ENCODE measurements at places on chromosomes 16 and 17. TPM values are rescaled to one million over a fixed set of nuclear protein-coding genes. Genes with fewer than 3 reads are reported as not detected.
A peak's percentile ranks its signal among the peaks of the same experiment; 100 is the strongest.

The MT1X gene
- total RNA-seq, result 5.7 TPM

- no peak for DNase-seq
Measured at GRCh38 chr17:31691251-31691905, 167.7 kb downstream of the COPRS start.

- no peak for DNase-seq
Measured at GRCh38 chr16:86042996-86043725, 144.2 kb downstream of the IRF8 start.

DNA sequence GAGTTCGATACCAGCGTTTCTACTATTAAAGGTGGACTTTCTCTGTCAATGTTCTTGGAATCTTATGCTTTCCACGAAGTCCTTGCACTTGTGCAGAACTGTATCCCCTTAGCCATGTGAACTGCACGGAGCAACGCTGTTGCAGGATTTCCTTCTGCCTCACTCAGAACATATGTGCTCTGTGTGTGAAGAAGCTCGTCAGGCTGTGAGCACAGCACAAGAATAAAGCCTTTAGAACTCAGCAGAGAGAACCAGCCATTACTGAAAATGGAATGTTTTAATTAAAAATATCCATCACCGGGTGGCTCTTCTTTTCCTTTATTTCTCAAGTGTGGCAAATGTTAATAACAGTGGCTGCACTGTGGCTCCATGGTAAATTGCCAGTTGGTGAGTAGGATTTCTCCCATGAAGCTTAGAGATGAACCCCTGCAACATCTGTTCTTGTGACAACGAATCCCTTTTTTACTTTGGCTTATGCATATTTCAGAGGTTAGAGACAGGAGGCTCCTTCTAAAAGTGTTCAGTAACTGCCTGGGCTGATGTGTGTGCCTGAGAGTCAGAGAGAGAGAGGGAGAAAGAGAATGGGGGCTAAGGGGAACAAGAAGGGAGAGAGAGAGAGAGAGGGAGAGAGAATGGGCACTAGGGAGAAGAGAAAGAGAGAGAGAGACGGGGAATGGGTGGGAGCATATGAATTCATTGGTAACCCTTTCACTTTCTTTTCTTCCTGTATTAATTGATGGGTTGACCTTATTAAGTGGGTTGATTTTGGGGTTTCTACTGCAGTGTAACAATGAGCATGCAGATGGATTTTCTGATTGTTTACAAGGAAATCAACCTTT is 50.0 kb downstream of the RPTOR start:
- no peak for DNase-seq

- no peak for DNase-seq
Measured at GRCh38 chr16:68070806-68071517, 14.2 kb upstream of the NFATC3 start.

- DNase-seq, result no peak
Measured at GRCh38 chr17:34485999-34486398, 93.4 kb upstream of the TMEM132E start.

DNA sequence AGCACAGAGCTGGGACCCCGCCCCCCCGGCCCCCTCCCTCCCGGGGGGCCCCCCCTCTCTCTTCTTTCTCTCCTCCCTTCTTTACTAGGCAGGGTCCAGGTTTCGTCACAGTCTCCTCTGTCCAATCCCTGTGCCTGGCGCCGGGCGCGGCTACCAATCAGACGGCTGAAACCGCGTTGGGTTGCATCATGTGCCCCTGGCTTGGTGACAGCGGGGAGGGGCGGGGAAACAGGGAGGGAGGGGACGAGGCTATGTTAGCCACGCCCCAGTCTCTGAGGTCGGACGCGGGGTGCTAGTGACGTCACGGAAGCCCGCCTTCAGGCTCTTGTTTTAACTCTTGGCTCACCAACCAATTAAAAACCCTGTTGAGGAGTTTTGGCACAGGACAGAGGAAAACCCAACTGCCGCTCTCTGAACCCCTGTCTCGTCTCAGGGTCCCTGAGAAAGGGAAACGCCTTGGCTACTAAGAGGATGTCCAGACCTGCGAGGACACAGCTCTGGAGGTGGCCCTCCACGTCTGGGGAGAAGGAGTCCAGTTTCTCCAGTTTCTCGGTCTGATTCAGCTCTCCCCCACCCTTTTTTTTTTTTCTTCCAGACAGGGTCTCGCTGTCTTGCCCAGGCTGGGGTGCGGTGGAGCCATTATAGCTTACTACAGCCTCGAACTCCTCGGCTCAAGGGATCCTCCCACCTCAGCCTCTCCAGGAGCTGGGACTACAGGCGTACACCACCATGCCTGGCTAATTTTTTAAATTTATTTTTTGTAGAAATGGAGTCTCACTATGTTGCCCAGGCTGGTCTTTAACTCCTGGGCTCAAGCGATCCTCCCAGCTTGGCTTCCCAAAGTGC is 441 bp upstream of the PLEKHH3 start:
- peak; percentile 100 for DNase-seq

DNA sequence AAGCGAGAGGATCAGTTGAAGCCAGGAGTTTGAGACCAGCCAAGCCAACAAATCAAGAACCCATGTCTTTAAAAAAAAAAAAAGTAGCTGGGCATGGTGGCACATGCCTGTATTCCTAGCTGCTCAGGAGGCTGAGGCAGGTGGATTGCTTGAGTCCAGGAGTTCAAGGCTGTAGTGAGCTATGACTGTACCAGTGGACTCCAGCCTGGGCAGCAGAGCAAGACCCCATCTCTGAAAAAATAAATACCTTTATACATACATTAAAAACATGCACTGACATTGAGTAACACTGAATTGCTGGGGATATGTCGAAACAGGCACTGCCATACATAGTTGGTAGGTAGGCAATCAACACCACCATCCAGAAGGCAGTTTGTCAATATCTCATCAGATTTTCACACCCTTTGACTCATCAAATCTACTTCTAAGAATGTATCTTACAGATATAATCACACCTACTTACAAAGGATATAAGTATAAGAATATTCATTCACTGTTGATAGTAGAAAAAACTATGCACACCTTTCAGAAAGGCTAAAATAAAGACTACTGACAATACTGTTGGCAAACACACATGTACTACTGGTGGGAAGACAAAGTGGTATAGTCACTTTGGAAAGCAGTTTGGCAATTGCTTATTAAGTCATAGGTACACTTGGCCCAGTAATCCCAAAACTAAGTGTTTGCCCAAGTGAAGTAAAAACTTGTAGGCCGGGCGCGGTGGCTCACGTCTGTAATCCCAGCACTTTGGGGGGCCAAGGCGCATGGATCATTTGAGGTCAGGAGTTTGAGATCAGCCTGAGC is 6.4 kb upstream of the CEP20 start:
- no peak for DNase-seq

- peak; percentile 26 for DNase-seq
Measured at GRCh38 chr17:31787857-31788570, 71.0 kb downstream of the COPRS start.

DNA sequence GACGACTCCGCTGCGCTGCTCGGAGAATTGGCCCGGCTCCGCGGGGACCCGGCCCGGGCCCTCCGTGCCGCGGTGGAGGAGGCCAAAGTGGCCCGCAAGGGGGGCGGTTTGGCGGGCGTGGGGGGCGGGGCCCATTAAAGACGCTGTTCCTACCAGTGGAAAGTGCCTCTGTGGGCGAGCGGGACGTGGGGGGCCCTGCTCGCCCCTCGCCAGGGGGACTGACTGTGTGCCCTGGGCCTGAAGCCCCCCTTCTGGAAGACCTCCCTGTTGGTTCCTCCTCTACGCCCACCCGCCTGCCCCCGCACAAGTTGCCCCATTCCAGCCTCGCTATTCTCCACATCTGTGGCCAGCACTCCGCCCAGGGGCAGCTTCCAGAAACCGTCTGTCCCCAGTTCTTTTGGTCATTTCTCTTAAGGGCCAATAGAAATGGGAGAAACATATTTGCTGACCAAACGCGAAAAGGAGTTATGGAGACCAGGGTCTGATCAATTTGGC is 1.9 kb upstream of the FGF11 start:
- DNase-seq, result no peak

Data from cardiac muscle cell (in vitro differentiated cells and primary cell).